Heart left ventricle (tissue), 16 donors: ENCODE measurements at places on chromosomes 16 and 17. TPM values are rescaled to one million over a fixed set of nuclear protein-coding genes. Genes with fewer than 3 reads are reported as not detected.

The NFATC2IP gene
- 23.4 TPM for polyA plus RNA-seq

The CCL4 gene
- 0.72 TPM for polyA plus RNA-seq

The IL21R gene
- 0.10 TPM for polyA plus RNA-seq

The TACO1 gene
- 52.7 TPM for polyA plus RNA-seq

The WIPI1 gene
- polyA plus RNA-seq, result 57.1 TPM

The INCA1 gene
- polyA plus RNA-seq, result 0.64 TPM

The PTX4 gene
- polyA plus RNA-seq, result 0.04 TPM

The KCNJ12 gene
- 6.6 TPM for polyA plus RNA-seq

The KRTAP16-1 gene
- polyA plus RNA-seq, result not detected

The TPSD1 gene
- polyA plus RNA-seq, result not detected

The ZFPM1 gene
- 6.3 TPM for polyA plus RNA-seq
